ENCODE measurements at places on chromosomes 5 and 9.

DNA sequence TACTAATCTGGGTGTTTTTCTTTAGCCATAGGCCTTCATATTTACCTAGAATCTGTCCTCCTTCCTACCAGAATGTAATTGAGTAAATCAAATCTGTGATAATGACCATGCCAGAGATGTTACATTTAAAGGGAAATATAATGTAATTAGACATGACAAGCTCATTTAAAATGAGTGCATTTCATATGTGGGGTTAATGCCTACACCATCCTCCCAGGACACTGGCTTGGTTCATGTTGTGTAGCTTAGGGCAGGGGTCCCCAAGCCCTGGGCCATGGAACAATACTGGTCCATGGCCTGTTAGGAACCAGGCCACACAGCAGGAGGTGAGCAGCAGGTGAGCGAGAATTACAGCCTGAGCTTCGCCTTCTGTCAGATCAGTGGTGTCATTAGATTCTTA is 276.9 kb upstream of the DAP start:
- DNase-seq: no peak

DNA sequence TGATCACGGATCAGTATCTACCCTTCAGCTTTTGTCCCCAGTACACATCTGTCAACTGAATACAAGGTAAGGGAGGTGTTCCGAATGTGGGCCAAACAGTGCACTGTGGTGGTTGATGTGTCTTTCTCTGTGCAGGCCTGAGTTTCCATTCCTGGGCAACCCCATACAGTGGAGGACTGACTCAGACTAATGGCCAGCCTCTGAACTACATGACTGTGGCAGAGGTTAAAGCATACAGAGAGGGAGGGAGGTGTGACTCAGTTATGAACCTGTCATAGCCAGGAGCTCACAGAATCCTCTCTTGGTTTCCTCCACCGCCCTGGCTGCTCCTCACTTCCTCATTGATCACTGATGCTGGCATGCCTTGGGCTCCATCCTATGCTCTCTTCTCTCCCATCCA is 136.4 kb upstream of the TAS2R1 start:
- DNase-seq: no peak

DNA sequence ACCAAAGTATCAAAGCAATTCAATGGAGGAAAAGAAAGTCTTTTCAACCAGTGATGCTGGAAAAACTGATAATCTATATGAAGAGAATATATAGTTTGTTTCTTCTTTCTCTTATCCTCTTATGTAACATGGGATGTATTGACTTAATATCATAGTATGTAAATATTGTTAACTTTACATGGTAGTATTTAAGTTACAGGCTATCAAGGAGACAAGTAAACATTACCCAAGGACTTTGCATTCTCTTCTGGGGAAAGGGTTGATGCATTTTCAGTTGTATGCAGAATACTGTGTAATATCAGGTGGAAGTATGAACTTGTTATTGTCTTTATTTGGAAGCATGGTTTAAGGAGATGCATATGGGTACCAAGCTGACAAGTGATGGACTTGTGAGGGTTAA is 9.1 kb upstream of the ARHGEF37 start:
- DNase-seq: no peak

- no peak for DNase-seq
Observed at GRCh38 chr5:66869347-66869746, 273.2 kb downstream of the MAST4 start.

DNA sequence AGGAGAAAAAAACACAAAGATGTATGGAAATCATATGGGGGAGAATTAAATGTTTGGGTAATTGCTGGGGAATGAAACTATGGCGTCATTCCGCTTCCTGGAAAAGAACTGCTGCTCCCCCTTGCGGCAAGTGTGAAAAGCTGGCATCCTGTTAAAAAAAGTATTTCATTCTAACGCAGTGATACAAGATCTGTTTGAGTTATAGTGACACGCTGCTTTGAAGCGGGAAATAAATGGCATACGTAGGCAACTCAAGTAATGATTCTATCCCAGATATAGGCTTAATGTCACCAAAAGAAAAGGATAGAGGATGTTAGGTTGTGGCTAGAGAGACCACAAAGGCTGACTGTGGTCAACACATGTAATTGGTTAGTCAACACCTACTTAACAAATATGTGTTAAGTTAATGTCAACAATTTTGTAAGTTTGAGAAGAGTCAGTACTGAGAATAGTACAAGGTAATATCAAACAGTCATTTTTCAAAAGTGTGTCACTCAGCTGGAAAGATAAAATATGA is 70.2 kb upstream of the ALDH1A1 start:
- peak; percentile 59 for DNase-seq

DNA sequence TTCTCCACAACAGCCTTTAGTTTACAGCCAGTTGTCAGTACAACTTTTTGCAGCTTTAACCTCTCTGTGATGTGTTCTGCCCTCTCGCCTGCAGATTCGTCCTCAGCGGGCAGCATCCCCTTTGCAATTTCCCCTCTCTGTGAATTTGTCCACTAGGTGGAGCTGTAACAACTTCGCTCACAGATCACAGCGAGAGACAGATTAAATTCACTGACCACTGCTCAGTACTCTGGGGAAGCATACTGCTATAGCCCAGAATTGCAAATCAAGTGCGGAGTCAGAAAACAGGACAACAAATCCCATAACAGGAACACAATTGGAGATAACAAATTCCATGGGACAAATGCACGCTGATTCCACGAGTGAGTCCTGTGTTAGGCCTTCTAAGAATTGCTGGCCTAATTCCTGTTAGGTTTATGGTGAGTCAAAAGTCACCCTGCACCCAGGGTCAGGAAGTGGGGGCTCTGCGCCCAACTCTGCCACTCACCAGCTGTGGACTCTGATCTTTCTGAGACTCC is 2124.9 kb downstream of the MAT2B start:
- peak; percentile 15 for DNase-seq

DNA sequence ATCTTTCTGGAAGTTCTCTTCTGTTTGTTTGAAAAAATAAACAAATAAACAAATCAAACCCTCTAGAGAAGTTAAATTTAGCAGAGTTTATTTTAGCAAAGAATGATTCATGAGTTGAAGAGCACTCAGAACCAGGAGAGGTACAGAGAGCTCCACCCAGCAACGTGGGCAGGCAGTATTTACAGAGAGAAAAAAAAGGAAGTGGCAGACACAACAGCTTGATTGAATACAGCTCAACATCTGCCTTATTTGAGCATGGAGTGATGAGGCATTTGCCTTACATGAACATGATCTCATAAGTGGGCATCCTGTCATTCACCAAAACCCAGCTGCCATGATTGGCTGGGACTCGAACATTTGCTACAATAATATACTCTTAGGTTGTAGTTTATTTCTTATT is 381.6 kb upstream of the ADAMTS16 start:
- no peak for DNase-seq

GRCh38 chr9:237141-237857 is 22.6 kb downstream of the DOCK8 start:
- DNase-seq: no peak

DNA sequence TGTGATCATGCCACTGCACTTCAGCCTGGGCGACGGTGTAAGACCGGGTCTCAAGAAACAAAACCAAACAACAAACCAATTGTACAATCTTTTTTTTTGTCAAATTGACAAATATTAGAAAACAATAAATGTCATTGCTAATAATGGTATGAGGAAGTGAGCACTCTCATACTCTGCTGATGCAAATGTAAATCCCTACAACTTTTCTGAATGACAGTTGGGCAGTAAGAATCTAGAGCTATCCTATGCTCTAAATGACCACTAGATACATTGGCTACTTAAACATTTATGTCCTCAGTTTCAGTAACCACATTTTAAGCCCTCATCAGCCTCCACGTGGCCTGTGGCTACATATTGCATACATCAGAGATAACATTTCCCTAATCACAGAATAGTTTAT is 256.2 kb downstream of the FER start:
- DNase-seq: no peak

DNA sequence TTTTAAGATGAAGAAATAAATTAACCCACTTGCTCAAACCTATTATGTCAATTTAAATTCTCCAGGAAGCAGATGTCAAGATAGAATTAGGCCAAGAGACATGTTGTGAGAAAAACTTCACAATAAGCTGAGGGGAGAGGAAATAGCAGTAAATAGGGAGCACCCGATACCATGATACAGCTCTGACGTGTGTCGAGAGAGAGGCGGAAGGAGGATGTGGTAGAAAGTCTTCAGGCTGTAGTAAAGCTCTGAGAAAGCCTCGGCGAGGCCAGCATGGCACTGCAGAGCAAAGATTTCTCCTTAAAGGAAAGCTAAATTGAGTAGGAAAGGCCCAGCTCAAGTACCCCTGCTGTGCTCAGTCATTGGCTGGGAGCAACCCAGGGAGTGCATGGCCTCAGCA is 6.0 kb upstream of the PUM3 start:
- no peak for DNase-seq

GRCh38 chr9:114059047-114059803 is 18.9 kb downstream of the AMBP start:
- no peak for DNase-seq

DNA sequence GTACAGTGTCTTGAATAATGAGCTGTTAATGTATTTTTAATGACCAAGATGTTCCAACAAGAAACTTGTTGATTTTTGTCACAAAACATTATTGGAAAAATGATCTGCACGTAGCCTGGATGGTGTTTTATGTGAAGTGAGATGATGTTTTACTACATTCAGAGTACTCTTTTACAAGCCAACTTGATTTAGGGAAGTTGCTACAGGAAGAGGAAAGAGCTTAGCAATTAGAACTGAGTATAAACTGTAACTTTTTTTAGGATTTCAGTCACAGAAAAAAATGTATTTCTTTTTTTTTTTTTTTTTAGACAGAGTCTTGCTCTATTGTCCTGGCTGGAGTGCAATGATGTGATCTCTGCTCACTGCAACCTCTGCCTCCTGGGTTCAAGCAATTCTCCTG is 113.6 kb upstream of the ADRA1B start:
- DNase-seq: no peak

DNA sequence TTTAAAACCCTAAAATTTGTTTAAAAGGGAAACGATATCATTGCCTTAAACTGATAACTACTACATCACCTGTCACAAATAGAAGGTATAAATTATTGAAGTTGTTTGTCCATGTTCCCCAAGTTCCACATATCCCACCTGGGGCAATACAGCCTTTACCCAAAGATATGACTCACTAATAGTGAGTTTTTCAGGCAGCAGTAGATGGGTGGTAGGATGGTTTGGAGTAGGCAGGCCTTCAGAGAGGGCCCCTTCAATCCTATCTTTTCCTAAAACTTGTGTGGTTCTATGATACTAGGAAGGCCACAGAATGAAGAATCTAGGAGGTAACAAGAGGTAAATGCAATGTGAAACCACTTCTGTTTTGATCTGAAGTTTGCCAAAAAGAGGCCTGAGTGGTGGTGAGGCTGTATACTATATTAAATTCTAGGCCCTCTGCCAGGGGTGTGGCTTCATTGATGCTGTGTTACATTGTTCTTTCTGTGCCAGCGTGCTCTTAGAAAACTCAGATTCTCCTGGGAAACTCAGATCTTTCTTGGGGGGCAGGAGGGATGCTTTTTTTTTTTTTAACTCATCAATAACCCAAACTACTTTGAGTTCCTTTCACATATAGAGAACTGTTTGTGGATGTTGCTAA is 7.2 kb downstream of the CYSTM1 start:
- no peak for DNase-seq

DNA sequence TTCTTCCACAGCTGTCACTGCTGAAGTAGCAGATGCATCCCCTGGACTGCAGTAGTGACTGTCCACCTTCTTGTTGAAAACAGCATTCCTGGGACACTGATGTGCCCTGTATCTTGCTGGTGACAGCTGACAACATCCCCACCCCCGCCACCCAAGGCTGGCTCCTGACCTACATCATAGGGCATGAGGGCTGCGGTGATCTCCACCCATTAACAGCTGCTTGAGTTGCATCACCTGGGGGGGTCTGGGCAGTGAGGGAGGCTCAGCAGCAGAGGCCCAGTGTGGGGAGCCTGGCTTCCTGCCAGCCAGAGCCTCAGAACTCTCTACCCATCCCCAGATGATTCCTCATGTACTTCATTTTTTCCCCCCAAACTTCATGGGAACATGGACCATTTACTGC is 4.1 kb downstream of the PRUNE2 start:
- no peak for DNase-seq

DNA sequence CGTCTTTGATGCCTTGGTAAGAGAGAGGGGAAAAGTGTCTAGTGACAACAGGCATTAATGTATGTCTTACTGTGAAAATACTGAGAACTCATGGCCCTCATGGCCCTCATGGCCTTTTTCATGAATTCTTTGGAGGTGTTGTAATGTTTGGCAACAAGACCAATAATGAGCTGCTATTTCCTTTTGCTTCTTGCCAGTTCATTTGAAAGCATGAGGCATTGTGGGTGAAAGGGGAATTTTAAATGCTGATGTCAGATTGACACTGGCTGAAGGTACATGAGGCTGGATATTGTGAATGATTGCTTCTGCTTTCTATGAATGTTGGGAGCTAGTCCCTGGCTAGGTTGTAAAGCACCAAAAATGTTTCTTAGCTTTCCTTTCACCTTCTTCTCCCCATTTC is 79.2 kb downstream of the DOCK2 start:
- DNase-seq: no peak

DNA sequence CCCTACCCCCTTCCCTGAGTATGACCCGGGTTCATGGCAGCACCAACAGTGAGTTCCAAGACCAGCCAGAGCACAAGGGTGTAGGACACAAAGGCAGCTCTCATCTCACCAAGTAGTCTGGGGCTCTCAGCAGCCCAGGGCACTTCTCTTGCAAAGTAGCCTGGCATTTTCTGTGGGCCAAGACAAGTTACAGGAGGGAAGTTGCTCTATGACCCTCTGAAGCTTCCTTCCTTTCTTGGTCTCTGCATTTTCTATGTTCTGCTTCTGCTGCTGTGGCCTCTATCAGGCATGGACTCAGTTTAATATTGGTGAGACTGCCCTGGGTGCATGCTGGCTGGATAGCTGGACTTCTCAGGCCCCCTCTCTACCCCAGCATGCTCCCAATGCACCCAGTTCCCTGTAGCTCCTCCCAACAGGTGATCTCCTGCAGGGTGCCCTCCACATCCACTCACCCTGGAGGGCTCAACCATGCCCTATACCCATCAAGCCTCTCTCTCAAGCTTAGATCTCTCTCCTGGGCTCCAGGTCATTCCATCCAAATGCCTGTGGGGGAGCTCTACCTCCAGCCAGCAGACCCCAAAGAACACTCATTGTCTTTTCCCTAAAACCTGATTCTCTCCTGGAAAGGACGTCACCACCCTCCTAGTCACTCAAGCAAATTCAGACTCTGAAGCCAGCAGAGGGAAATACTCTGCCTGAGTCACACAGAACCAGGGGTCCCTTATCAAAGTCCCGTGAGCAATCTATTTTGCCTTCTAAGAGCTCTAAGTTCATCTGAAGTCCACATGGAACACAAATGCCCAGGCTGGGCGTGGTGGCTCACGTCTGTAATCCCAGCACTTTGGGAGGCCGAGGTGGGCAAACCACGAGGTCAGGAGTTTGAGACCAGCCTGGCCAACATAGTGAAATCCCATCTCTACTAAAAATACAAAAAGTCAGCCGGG is 13.8 kb downstream of the TBC1D2 start:
- no peak for DNase-seq

GRCh38 chr9:114824110-114824509 is 18.3 kb upstream of the TNFSF15 start:
- DNase-seq: no peak
